ENCODE measurements at places on chromosomes 3 and 15.

DNA sequence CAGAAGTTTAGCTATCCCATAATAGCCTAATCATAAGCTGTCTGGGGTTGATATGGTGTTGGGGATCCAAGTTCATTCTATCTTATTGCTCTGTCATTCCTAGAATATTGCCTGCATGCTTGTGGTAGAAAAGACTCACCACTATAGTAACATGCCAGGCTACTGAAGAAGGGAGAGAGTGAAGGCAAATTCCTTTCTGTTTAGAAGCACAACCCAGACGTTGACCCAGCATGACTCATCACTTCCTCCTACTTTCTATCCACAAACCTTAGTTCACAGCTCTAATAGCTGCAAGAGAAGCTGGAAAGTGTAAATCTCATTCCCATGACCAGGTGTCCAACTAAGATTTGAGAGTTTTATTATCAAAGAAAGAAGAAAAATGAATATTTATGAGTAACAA, 57.8 kb upstream of the NMD3 start:
- no peak for DNase-seq

DNA sequence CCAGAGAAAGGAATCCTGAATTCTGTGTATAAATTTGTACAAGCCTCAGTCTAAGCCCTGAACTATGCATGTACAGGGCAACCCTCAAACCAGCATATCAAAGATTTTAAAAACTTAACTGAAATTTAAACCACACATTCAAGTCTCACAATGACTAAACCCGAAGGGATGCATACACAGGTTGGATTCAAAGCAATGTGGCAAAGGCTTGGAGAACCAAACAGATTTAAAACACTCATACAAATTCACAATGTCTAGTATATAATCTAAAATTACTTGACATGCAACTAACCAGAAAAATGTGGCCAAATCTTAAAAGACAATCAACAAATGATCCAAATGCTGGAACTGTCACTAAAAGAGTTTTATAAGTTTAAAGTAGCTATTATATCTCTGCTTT, 36.4 kb downstream of the CEP152 start:
- no peak for DNase-seq

- no peak for DNase-seq
Observed at GRCh38 chr3:79019137-79019923, 748.5 kb downstream of the ROBO1 start.

- no peak for DNase-seq
Observed at GRCh38 chr3:159787178-159787574, 201.5 kb upstream of the IL12A start.

GRCh38 chr3:42652251-42652610, 1.3 kb upstream of the ZBTB47 start:
- DNase-seq: no peak

DNA sequence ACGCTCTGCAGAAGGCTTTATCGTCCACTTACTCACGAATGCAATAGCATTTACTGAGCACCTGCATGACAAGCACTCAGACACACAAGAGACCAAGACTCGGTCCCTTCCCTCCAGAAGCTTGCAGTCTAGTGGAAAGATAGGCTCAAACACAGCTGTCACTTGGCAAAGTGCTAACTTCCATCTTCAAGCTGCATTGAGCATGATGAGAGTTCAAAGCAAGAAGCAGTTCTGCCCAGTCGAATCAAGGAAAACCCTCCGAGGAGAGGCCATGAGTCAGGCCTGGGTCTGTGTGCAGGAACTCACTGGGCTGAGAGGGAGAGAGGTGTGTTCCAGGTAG, 51.5 kb downstream of the C3orf20 start:
- DNase-seq: no peak

GRCh38 chr3:194084284-194084683, 51.7 kb upstream of the HES1 start:
- no peak for DNase-seq

DNA sequence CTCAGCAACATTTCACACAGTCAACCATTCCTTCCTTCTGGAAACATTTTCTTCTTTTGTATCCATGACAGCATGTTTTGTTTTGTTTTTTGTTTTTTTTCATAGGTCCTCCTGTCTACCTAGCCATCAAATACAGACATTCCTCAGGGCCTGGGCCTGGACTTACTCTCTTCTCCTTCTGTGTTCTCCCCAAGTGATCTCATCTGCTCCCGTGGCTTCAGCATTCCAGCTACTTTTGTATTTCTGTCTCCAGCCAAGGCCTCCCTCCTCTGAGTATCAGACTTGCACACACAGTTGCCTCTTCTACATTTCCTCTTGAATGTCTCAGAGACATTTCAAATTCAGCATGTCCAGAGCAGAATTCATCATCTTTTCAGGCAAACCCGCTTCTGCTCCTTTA, 82.4 kb downstream of the HCN4 start:
- no peak for DNase-seq

DNA sequence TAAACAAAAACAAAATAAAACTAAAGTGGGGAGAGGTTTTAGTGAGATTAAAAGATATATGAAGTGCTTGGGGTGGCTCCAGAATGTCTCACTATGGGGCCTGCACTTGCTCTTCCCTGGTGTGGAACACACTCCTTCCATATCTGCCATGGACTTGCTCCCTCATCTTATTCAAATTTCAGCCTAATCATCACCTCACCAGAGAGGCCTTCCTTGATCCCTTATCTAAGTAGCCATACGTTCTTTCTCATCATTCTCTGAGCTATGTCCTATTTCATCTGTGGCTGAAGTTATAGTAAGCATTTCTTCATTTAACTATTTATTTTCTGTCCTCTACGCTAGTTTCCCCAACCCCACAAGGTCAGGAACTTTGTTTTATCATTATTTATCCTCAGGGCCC, 511.7 kb downstream of the NTRK3 start:
- no peak for DNase-seq

DNA sequence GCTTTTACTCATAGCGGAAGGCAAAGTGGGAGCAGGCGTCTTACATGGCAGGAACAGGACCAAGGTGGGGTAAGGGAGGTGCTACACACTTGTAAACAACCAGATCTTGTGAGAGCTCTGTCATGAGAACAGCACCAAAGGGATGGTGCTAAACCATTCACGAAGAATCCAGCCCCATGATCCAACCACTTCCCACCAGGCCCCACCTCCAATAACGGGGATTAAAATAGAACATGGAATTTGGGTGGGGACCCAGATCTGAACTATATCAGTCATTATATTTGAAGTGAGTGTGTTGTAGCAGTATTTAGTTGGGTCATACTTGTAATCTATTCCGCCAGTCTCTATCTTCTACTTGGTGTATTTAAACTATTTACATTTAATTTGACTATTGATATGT, 190.9 kb downstream of the RPLP1 start:
- DNase-seq: no peak

GRCh38 chr3:151946606-151947005, 73.2 kb downstream of the SUCNR1 start:
- no peak for DNase-seq

DNA sequence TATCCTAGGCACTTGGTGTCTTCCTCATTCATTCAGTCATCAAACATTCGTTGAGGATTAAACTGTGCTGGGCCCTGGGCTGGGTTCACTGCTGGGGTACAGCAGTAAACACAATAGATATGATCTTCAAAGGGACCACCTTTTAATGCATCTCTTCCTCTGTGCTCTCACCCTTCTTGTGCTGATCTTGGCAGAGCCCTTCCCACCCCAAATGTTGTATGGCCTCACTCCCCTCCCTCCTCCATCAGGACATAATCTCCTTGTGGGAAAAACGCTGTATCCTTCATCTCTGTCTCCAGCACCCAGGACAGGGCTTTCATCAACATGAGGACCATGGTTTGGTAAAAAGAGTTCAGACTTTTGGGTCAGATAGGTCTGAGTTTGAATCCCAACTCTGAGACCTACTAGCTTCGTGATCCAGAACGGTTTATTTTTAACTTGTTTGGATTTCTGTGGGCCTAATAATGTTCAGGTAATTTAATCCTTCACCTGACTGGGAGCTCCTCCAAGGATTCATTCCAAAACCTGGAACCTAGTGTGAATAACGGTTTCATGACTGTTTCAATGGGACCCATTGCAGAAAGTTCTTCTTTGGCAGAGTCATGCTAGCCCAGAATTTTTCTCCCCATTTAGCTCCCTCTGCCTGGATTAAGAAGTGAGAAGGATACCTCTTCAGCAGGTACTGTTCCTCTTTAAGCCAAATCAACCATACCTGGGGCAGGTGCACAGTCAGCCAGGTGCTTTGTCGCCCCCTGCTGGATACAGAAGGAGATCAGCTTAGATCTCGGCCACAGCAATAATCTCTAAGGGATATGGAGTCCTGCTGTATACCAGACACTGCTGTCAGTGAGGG, 5.2 kb upstream of the WNT7A start:
- peak; percentile 70 for DNase-seq

GRCh38 chr15:39102431-39102830, 478.4 kb upstream of the THBS1 start:
- DNase-seq: no peak

DNA sequence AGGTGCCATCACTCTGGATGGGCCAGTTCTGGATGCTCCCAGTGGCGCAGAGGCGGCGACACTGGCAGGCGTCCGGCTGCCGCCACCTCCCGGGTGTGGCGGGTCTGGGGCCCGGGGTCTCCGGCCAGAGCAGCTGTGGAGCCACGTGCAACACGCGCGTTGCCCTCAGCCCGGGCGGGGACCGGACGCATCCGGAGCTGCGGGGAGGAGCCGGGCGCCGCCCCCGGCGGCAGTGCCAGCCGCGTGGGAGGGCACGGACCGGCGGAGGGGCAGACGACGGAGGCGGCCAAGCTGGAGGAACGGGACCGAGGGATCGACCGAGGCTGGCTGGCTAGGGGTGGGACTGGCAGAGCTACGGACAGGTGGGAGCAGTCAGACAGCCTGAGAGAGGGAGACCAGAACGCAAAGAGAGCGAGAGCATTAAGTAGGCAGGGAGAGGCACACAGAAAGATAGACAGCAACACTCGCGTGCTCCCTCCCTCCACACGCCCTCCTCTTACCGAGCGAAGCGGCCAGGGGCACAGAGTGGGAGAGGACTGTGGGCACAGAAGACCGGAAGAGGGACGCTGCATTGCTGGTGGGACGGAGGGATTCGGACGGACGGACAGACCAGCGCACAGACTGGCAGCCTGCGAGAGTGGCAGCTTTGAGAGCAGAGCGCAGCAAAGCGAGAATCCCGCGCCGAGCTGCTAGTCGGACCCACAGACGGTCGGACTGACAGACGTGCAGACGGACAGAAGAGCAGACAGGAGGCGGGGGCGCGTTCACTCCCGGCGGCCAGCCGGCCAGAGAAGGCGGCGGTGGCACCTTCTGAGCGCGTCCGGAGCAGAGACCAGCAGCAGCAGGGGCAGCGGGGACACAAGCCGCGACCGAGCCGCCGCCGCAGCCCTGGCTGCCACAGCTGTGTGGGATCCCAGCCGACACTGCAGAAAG, at the start of gene ARPP21:
TSS of gene ARPP21 (plus strand) at position 272 of the 933 bp plus-strand sequence. CDS start 42,227 bp downstream, outside the sequence.
- no peak for DNase-seq

DNA sequence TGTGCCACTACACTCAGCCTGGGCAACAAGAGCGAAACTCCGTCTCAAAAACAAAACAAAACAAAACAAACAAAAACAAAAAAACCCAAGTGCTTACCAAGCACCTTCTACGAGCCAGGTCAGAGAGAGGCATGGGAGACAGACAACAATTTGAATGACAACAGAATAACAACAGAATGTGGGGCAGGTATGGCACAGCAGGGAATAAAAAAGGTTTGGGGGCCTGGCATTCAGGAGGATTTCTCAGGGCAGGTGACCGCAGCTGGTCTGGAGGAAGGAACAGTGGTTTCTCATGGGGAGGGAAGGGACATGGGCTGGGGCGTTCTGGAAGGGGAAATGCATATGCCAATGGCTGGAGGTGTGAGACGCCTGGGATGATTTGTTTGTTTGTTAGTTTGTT, 22.5 kb upstream of the PARL start:
- no peak for DNase-seq

GRCh38 chr15:101194546-101195125, 57.2 kb downstream of the CHSY1 start:
- DNase-seq: no peak

GRCh38 chr3:30281526-30281925, 324.9 kb upstream of the TGFBR2 start:
- DNase-seq: no peak

- DNase-seq: no peak
Observed at GRCh38 chr15:63823253-63823844, 10.4 kb downstream of the HERC1 start.

GRCh38 chr3:14847613-14848541, 29.1 kb downstream of the FGD5 start:
- DNase-seq: no peak

- DNase-seq: no peak
Observed at GRCh38 chr3:179098388-179099077, 26.9 kb upstream of the ZMAT3 start.

DNA sequence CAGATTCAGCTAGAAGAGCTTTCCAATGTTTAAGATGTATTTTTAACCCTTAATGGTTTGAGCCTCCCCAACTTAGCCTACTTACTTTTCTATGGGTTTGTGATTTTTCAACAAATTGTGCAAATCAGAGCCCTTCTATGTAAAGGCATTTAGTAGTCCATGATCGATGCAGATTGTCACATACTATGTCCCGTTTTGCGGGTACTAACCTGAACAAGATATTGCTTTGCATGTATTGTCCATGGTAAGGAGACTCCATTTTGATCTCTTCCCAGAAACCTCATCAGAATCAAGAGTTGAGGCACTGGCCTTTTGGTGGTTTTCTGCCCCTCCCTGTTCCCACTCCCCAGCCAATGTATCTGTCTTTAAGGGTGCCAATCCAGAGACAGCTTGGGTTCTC, 60.8 kb downstream of the ETV5 start:
- DNase-seq: no peak

DNA sequence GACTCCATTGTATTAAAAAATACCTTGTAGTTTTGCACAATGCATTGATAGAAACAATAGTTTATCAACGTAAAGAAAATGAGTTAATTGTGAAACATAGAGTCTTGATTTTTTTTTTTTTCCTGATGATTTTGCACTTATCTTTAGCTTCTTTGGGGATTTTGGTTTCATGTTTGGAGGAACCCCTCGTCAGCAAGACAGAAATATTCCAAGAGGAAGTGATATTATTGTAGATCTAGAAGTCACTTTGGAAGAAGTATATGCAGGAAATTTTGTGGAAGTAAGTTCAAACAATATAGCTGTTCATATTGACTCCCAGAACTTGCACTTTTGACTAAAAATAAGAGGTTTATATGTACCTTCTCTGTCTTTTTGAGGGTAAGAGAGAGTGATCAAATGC, 7.0 kb downstream of the DNAJB11 start:
- no peak for DNase-seq

GRCh38 chr3:51401735-51402134, 10.7 kb downstream of the RBM15B start:
- DNase-seq: no peak
